Activated CD4-positive, alpha-beta memory T cell treated with anti-CD3 and anti-CD28 coated beads, Interleukin-2, amount 10 ng/mL, durations not matched to agents 7 days and 5 days (primary cell): ENCODE measurements at places on chromosomes 16 and 17. TPM values are rescaled to one million over a fixed set of nuclear protein-coding genes. Genes with fewer than 3 reads are reported as not detected.

GRCh38 chr17:42704490-42704836, 22.1 kb downstream of the CNTNAP1 start:
- no peaks in the 10 kb centered on the region for H3K27me3 ChIP-seq
- H3K36me3 ChIP-seq = peaks cover 66% of the 10 kb centered on the region
- H3K27ac ChIP-seq = no peak overlapping the region
- DNase-seq = no peak
- H3K4me1 ChIP-seq = peaks cover 36% of the 10 kb centered on the region

DNA sequence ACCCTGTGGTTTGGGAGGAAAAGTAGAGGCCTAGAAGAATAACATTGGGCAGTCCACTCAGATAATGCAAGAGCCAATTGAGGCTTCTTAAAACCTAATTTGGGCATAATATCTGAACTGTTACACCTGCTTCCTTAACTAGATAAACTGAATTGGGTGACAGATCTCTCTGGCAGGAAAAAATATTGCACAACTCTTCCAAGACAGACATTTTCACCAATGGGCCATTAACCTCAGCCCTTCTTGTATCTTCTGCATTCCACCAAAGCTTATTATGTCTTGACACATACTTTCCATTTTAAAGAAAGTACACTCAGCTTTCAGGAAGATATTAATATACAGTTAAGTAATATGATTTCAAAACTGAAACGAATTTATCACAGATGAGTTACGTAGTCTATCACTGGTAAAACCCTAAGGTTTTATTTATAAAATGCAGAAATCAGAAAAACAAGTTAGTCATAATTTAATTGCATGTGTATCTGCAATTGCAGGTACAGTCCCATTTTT, 79.9 kb upstream of the MON1B start:
- no peak overlapping the region for H3K4me3 ChIP-seq
- H3K36me3 ChIP-seq = no peaks in the 10 kb centered on the region
- DNase-seq = no peak
- H3K4me1 ChIP-seq = no peaks in the 10 kb centered on the region

GRCh38 chr16:31347445-31347844, 7.5 kb upstream of the ITGAX start:
- H3K27me3 ChIP-seq = peaks cover 42% of the 10 kb centered on the region
- peaks cover 7% of the 10 kb centered on the region for H3K36me3 ChIP-seq
- H3K4me3 ChIP-seq = no peak overlapping the region
- H3K27ac ChIP-seq = no peak overlapping the region
- H3K4me1 ChIP-seq = peaks cover 43% of the 10 kb centered on the region

DNA sequence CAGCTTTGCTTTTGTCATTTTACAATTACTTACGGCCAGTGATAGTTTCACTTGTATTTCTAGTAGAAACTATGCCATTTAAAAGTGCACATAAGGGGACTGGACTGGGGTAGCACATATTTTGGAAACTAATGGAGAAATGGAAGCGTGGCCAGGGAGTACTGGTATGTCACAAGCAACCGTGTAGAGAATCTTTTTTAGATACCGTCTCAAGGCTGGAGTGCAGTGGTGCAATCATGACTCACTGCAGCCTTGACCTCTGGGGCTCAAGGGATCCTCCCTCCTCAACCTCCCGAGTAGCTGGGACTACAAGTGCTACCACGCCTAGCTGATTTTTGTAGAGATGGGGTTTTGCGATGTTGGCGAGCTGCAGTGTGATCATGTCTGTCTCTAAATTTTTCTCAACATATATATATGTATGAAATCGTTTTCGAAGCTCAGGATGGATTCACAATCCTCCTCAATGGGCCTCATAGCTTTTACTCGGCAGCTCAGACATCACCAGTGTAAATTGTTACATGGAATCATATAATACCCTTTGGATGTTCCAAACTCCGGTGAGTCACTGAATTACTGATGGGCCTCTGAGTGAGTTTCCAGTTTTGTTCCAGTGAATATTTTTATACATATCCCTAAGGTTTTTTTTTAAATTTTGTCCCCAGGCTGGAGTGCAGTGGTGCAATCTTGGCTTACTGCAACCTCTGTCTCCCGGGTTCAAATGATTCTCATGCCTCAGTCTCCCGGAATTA, 51.7 kb downstream of the ZNF778 start:
- H3K4me1 ChIP-seq = no peaks in the 10 kb centered on the region
- no peaks in the 10 kb centered on the region for H3K27me3 ChIP-seq
- H3K27ac ChIP-seq = no peak overlapping the region

The IFT20 gene
- total RNA-seq = 25.7 TPM

DNA sequence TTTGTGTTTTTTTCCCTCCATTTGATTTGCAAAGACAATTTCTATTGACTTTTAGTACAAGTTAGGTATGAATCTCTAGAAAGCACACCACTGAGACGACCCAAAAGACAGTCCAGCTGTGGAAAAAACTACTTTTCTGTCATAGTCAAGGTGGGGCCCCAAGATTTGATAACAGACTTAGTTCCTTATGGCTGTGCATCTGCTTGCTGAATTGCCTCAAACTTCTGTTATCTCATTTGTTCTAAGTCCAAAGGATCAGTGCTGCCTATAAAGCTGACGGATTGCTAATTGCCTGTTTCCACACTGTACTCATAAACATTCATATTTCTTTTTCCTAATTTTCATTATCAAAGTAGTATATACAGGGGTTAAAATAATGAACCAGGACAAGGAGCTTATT, 180.8 kb downstream of the SPECC1 start:
- H3K4me1 ChIP-seq = peaks cover 5% of the 10 kb centered on the region
- H3K4me3 ChIP-seq = no peak overlapping the region
- no peaks in the 10 kb centered on the region for H3K36me3 ChIP-seq
- H3K27ac ChIP-seq = no peak overlapping the region
